ENCODE measurements at places on chromosomes 7 and 10.

- DNase-seq, result no peak
Observed at GRCh38 chr7:118109607-118110006, 74.4 kb upstream of the LSM8 start.

- DNase-seq, result no peak
Observed at GRCh38 chr7:36966039-36966438, 241.7 kb upstream of the AOAH start.

DNA sequence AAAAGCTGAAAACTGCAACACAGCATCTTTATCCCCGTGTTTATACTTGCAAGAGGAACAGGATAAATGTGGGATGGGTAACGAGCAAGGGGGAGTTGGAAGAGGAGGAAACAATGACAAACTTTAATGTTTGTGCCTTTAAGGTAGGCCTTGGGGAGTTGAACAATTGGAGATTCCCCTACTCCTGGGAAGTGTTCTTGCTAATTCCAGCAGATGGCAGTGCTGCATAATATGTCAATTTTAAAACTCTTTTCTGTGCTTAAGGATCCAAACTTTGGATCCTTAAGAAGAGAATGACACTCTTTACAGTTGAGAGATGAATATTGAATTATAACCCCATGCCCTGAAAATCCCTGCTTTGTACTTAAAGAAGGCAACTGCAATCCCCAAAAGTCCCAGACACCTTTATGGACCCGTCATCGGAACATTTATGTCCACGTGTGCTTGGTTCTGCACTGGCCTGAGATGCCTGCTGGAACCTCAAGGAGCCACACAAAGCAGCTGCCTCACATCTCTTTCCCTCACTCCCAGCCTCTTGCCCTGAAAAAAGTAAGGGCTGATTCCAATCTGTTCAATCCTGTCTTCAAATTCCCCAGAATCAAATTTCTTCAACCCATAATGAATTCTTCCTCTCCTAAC is 12.0 kb downstream of the IFIT5 start:
- DNase-seq, result no peak

DNA sequence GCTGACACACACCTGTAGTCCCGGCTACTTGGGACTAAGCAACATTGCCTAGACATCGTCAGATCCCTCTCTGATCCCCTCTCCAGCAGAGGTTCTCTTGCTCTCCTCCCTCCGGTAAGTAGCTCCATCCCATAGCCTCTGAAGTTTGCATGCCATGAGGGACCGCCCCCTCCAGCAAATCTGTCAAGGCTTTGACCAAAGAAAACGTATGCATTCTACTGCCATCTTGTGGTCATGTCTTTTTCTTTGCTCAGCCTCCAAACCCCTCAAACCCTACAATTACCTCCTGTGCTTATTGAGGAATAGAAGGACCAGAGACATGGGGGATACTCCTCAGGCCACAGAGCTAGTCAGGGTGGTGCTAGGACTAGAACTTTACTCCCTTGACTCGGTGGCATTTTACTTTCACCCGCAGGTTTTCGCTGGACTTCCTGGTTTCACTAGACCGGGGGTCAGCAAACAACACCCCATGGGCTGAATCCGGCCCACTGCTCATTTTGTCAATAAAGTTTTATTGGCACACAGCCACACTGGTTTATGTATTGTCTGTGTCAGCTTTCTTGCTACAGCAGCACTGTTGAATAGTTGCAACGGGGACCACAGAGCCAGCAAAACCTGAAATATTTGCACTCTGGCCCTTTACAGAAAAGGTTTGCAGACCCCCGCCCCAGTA is 202.6 kb upstream of the FOXK1 start:
- DNase-seq, result no peak

DNA sequence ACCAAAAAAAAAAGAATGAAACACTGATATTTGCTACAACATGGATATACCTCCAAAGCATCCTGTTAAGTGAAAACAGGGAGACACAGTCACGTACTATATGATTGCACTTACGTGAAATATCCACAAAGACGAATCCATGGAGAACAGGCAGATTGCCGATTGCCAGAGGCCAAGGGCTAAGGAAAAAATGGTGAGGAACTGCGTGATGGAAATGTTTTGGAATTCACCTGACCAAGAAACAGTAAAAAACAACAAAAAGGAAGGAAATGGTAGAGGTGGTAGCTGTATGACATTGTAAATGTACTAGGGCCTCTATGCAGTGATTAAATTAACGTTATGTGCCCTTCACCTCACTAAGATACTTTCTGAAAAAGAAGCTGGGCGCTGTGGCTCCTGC is 44.1 kb upstream of the GTF2IRD1 start:
- no peak for DNase-seq

DNA sequence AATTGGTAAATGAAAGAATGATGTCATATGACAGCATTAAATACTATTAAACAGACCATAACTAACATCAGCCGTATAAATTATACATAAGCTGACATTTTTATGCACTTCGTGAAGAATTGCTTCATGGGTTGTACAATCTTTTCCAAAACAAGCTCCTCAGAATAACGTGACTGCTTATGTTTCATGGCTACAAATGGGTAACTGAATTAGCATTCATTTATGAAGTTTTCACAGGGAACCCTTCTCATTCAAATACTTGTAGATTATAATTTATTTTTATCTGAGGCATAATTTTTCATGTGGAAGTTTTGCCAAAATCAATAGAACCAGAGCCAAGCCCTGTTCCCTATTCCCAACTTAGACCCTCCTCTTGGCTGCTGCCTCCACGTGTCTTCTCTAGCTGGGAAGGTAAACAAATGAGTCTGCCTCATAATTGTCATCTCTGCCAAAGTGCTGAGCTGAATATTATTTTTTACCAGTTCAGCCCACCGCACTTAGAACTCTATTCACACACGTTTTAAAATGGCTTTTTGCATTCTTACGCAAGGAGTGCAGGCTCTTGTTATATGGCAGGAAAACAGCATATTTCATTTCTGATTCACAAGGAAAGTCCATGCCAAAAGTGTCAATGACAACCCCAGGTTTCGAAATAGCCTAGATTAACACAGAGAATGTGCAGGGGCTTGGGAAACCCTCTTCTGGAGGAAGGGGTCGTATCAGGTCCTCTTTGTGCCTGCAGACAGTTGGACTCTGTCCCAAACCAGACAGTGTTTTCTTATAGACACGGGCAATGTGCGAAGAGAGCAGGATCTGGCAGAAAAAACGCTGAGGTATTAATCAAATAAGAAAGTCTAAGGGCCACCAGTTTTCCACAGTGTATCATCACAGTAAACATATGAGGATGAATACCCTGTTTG is 370.7 kb upstream of the MGMT start:
- DNase-seq, result no peak

GRCh38 chr10:97207756-97208346 is 22.1 kb upstream of the SLIT1 start:
- DNase-seq, result no peak

DNA sequence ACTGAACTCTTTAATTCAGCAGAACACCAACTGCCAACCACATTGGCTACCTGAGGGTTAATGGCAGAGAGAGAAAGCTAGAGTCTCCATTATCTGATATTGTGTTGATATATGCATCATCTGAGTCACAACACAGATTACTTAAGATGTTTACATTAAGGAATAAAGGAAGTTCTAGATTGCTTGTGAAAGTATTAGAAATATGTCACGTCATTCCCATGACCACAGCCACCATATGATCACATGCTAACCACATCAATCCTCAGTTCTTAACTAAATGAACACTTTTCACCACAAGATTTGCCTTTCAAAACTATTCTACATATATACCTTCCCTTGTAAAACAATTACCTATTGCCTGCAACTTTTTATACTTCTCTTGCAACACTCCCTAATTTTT is 337.9 kb downstream of the FGFR2 start:
- DNase-seq, result no peak

GRCh38 chr7:73954181-73954580 is 73.8 kb upstream of the ELN start:
- no peak for DNase-seq

GRCh38 chr7:85471307-85471706 is 284.5 kb upstream of the SEMA3D start:
- DNase-seq, result no peak

DNA sequence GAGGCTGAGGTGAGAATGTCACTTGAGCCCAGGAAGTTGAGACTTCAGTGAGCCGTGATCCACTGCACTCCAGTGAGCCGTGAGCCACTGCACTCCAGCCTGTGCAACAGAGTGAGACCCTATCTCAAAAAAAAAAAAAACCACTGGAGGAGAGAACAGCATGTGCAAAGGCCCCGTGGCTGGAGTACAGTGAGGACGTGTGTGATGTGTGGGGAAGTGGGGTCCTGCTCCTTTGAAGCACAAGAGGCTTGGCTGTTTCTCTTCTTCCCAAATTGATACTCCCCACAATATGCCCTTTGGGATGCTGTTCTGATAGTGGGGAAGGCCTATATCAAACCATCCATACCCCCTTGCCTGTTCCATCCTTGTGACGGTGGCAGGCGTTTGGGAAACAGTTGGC is 68.2 kb downstream of the C10orf105 start:
- no peak for DNase-seq

Data from activated naive CD4-positive, alpha-beta T cell (primary cell).